ENCODE measurements at places on chromosomes 12 and 14.

GRCh38 chr12:64923536-64923935 is 99.1 kb downstream of the TBC1D30 start:
- DNase-seq = no peak

GRCh38 chr12:90174198-90174510 is 465.5 kb upstream of the ATP2B1 start:
- no peak for DNase-seq

- no peak for DNase-seq
Measured at GRCh38 chr14:29741909-29742401, 185.7 kb downstream of the PRKD1 start.

- no peak for DNase-seq
Measured at GRCh38 chr14:101881426-101881825, 82.9 kb upstream of the DYNC1H1 start.

DNA sequence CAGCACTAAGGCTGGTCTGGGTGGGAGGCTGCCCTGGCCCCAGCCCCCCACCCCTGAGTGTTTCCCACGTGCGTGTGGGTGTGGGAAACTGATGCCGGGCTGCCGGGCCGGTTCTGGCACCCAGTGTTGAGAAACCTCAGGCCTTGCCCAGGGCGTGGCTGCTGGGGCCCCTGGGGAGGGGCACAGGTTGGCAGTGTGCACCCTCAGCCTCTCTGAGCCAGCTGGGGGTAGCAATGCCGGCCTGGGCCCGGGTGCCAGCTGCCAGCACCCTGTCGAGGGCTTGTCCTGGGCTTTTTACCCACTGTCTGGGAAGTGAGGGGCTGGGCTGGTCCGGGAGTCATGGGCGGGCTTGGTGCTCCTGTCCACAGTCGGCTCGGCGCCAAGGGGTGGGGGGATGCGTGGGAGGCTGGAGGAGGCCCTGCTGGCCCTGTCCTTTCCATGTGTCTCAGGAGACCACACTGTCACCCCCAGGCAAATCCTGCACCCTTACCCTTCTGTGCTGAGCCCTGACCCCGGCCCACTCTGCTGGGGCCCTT is 15.7 kb downstream of the ASPG start:
- no peak for DNase-seq

- no peak for DNase-seq
Measured at GRCh38 chr12:4909734-4910501, at the start of gene KCNA1. TSS of gene KCNA1 (plus strand) at chr12:4909905. CDS start at chr12:4911379, 1,474 bp downstream.

DNA sequence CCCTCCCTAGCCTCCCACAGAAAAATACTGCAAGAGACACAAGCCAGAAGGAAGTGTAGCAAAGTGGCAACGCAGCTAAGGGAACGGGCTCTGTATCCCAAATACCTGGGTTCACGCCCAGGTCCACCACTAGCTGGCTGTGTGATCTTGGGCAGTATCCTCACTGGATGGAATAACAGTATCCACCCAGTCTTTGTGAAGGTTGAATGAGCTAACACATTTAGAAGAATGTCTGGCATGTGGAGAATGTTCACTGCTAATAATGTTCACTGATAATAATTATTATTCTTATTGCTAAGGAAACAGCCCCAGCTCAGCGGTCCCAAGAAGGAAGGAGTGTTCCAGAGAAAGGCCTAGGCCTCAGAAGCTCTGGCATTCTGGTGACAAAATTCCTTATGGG is 70.9 kb downstream of the VWF start:
- no peak for DNase-seq

DNA sequence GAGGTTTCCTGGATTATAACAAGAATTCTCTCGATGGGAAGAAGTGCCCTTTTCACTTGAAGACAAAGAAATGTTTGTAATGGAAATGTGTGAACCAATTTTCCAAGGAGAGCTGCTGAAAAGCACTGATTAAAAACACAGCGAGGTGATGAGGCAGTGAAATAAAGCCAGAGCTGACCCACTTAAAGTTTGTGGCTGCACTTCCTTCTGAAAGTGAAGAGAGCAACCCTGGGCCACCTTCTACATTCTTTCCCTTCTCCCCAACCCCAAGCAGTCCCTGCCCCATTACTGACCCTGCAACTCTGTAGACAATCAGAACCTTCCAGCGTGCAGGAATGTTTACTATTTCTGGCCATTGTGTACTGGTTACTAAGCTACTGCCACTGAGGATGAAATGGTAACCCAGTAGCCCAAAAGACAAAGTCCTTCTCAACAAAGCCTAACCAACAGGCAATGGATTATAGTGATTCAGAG is 173.9 kb downstream of the TTC7B start:
- DNase-seq = no peak

DNA sequence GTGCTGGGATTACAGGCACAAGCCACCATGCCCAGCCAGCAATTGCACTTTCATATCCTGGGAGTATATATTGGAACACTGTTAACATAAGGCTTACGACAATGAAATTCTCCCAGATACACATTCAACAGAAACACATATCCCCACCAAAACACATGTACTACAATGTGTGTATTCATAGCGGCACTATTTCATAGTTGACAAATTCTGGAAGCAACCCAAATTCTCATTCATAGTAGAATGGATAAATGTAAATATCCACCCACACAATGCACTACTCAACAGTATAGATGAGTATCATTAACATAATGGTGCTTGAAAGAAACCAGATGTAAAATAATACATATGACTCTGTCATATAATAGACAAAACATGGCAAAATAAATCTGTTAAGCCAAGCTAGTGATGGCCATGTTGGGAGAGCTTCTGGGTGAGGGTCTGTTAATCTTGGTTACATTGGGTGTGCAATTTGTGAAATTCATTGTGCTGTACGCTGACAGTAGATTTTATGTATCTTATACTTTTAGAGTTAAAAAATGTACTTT is 2.6 kb upstream of the DNAAF2 start:
- DNase-seq = no peak

GRCh38 chr12:7864601-7865150 is 8.0 kb downstream of the SLC2A14 start:
- DNase-seq = no peak

DNA sequence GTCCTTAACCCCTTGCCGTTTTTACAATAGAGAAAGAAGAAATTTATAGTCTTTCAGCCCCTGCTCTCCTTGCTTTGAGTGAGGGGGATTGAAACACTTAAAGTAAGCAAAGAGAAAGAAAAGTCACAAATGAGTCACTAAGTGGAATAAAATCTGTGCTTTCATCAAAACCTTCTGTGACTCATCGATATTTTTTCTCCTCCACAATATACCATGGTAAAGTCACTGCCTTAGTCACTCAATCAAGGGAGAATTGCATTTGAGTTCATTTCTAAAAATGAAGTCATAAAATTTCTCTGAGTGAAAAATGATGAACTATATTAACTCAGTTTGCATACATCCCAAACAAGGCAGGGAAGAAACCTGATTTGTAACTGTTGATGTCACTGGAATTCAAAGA is 470.3 kb downstream of the FOXG1 start:
- DNase-seq = peak; percentile 30

GRCh38 chr12:117046861-117047530 is 52.2 kb downstream of the TESC start:
- no peak for DNase-seq

DNA sequence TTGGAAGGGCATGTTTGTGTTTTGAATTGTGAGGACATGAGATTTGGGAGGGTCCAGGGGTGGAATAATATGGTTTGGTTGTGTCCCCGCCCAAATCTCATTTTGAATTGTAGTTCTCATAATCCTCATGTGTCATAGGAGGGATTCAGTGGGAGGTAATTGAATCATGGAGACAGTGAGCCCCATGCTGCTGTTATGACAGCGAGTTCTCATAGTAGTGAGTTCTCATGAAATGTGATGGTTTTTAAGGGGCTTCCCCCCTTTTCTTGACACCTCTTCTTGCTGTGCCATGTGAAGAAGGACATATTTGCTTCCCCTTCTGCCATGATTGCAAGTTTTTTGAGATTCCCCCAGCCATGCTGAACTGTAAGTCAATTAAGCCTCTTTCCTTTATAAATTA is 260.0 kb downstream of the DUSP6 start:
- DNase-seq = no peak

DNA sequence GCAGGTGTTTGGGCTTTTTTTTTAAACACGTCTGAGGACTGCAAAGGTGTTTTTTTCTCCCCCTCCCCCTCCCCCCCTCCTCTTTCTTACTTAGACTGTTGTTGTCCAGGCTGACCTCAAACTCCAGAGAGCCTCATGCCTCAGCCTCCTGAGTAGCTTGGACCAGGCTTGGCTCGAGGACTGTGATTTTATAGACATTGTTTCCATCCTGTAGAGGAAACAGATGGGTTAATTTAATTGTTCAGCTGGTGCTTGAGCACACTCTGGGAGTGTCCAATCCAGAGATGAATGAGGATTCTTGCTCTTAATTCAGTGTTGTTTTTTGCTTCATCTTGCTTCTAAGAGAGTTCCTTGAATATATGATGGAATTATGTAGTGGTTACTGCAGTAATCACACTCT is 42.1 kb downstream of the RASSF3 start:
- no peak for DNase-seq

DNA sequence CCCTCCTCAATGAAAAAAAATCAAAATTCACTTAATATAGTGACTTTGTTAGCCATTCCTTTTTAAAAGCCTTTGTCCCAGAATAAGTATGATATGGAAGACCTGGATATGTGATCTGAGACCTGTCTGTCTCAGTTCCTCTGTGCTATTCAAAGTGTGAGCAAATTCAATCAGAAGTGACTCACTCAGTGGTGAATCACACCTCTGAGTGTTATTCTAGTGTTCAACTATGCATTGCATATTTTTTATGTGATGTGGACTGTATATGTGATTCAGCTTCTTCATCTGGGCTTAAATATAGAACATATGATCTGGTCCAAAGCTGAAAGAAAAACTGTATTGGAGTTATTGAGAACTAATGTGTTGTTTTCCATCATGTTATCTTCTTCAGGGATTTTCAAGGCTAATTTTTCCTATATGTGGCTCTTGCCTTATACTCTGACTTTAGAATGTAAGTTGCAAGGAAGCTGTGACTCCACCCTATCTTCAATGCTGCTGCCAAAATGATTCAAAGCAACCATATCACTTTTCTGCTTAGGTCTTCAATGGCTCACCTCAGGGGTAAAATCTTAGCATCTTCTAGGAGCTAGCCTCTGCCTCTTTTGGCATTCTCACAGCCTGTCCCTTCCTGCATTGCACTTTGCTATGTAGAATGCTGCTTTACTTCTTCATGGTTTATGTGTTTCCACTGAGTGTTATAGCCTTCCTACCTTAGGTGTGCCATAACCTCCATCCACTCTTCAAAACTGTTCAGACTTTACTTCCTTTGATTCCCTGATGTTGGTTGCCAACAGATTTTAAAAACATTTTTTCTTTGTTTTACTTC is 169.8 kb downstream of the OTOGL start:
- DNase-seq = peak; percentile 56

GRCh38 chr14:43336351-43336750 is 1170.7 kb downstream of the FSCB start:
- no peak for DNase-seq

- DNase-seq = no peak
Measured at GRCh38 chr12:27332714-27333402, at the start of gene BMAL2. TSS of gene BMAL2 (plus strand) at chr12:27332836. CDS start at chr12:27333073, 237 bp downstream.

- DNase-seq = no peak
Measured at GRCh38 chr14:80215756-80216581, 4.7 kb upstream of the DIO2 start.

DNA sequence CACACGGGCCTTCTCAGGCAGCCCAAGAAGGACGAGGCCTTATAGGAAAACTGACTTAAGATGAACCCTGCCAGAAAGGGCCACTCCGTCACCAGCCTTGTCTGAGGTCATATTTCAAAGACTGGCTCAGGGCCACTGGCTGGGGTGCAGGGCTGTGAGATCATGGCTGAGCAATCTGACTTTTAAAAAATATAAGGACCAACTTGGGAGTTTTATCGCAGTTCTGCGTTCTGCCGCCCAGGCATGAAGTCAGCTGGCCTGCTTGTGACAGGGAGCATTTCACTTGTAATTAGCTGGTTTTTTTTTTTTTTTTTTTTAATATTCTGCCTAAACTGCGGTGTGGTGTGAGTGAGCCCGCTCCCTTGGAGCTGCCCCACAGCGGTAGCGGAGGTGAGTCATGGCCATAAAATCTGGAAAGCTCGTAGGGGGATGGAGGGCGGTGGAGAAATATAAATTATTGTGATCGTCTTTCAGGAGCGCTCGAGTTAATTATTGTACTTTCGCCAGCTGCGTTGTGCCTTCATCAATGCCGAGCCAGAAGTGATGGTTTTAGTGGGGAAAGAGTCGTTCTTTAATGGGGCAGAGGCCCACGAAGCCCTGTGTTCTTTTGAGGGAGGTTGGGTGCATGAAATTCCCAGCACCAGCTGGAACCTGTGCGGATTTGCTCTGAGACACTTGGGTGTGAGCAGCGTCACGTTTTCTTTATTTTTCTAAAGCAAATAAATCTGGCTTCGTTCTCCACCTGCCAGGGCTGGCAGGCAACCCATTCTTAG is 231.9 kb downstream of the C12orf75 start:
- peak; percentile 62 for DNase-seq

DNA sequence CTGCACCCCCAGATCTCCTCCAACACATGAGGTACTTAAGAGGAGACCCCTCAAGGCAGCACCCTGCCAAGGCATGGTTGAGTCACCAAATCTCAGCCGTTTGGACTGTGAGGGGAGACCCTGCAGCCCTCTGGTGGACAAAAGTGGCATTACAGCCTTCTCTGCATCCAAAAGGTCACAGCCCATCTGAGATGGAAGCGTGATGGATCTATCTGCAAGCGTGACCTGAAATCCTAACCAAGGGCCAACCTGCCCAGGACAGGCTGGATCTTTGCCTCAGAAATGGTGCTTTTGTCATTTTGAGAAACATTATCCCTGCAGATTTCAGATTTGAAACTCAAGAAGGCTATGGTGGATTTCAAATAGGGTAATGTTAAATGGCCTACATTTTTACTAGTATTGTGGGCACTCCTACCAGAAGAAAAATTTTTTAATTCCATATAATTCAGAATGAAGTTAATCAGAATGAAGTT is 23.7 kb upstream of the DHRS4 start:
- peak; percentile 53 for DNase-seq

- no peak for DNase-seq
Measured at GRCh38 chr12:113720629-113721028, 245.5 kb downstream of the RBM19 start.

DNA sequence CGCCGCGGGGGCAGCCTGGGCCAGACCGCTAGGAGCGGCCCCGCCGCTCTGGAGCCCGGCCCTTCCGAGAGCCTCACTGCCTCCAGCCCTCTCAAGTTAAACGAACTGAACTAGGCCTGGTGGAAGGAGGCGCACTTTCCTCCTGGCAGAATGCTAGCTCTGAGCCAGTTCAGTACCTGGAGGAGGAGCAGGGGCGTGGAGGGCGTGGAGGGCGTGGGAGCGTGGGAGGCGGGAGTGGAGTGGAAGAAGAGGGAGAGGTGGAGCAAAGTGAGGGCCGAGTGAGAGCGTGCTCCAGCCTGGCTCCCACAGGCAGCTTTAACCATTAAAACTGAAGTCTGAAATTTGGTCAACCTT is 5.3 kb downstream of the LTB4R start:
- no peak for DNase-seq
